ENCODE measurements at places on chromosomes 13 and 19.

GRCh38 chr13:87093399-87093798 lies 577.8 kb upstream of the SLITRK5 start:
- no peak for DNase-seq

GRCh38 chr13:76991432-76991795 lies 467 bp upstream of the CLN5 start:
- peak; percentile 50 for DNase-seq

GRCh38 chr19:48501494-48502349 lies 9.9 kb downstream of the LMTK3 start:
- DNase-seq, result no peak

- DNase-seq, result peak; percentile 26
Measured at GRCh38 chr19:54916822-54917221, 10.9 kb downstream of the NCR1 start.

DNA sequence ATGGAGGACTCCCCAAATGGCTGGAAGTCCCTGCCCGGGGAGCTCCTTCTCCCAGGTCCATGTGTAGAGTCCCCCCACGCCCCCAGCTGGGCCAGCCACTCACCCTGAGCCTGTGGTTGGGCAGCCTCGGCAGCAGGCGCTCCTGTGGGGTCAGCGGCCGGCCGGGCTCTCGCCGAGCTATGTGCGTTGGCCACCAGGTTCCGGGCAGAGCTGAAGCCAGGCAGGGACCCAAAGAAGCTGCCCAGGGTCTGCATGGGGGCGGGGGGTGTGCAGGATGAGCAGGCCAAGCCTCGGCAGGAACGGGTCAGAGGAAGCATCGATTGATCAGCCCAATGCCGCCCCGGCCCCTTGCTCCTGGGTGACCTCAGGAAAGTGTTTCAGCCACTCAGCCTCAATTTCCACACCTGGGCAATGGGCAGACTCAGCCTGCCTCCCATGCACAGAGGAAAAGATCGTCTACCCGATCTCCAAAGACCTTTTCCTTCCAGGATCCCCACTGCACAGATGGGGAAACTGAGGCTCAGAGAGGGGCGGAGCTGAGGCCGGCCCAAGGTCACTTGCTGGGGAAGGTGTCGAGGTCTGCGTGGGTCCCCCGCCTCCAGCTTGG lies 732 bp downstream of the PLIN4 start:
- no peak for DNase-seq

DNA sequence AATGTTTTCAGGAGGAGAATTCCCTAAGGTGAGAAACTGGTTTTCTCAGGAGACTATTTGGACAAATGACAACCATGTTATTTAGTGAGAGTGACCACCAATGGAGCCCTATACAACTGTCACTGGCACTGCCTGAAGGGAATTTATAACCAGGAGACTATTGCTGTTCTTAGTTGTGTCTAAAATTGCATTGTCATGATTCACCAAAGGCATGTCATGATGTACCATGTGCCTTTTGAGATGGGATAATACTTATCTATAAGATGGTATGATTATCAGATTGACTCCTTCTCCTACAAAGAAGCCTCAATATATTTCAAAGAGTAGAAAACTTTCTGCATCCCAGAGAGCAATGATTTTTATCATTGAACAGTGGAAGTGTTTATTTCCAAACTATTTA lies 739.4 kb upstream of the GPC6 start:
- no peak for DNase-seq

DNA sequence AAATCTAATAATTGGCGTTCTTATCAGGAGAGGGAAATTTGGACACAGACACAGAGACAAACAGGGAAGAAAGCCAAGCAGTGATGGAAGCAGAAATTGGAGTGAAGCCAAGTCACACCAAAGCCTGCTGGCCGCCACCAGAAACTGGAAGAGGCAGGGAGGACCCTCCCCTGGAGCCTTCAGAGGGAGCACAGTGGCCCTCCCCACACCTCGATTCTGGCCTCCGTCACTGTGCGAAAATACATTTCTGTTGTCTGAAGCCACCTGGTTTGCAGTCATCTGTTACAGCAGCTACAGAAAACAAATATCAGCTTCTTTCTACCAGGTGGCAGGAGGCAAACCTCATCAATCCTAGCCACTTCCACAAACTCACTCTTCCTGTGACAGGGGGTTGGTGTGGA lies 8.3 kb upstream of the TLE6 start:
- DNase-seq, result no peak
